Memory B cell (primary cell): ENCODE measurements at places on chromosomes 11 and 22.

GRCh38 chr22:21917959-21918261, 34.7 kb downstream of the PPM1F start:
- no peak for DNase-seq

GRCh38 chr11:64028398-64029115, 7.2 kb upstream of the FLRT1 start:
- DNase-seq: no peak

DNA sequence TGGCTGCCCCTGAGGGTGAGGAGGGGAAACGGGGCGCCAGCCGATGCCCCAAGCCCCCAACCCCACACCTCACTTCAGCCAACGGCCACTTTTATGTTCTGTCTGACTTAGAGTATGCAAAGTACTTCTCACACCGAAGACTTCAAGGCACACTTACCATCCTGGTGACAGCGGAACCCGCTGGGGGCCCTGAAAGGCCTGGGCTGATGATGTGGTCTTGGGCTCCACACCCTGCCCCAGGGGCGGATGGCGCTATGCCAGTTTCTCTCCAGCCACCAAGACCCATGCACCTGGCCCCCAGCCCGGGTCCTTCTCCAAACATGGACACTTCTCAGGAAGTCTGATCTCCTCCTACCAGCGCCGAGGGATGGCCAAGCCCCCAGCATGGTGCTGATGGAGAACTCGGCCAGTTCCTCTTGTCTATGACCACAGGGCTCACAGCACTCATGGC, 175.4 kb downstream of the CTTN start:
- DNase-seq: no peak

- DNase-seq: no peak
These were observed 43.6 kb downstream of the UVRAG start for GRCh38 chr11:75858613-75859012.

DNA sequence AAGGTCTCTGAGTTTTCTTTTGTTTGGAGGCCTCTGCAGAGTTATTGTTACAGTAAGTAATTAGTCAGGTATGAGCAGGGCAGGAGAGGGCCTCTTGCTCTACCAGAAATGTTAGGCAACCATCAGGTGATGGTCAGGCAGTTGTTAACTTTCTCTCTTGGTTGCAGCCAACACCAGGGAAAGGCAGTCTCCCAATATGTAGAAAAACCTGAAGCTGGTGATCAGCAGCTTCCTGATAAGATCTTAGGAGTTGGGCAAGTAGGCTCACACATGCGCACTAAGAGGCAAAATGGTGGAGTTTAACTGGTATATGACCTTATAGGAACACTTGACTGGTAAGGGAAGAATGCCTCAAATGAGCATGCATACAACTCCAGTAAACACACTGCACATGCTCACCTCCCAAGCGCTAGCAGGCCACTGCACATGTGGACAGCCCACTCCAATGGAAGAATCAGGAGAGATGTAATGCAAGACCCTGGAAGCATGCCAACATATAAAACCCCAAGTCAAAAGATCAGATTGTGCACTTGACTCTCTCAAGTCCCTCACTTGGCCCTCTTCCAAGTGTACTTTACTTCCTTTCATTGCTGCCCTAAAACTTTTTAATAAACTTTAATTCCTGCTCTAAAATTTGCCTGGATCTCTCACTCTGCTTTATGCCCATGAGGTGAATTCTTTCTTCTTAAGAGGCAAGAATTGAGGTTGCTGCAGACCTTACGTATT, 23.7 kb upstream of the SLC35F2 start:
- no peak for DNase-seq

GRCh38 chr11:11899401-11899800, 57.6 kb downstream of the USP47 start:
- DNase-seq: no peak

DNA sequence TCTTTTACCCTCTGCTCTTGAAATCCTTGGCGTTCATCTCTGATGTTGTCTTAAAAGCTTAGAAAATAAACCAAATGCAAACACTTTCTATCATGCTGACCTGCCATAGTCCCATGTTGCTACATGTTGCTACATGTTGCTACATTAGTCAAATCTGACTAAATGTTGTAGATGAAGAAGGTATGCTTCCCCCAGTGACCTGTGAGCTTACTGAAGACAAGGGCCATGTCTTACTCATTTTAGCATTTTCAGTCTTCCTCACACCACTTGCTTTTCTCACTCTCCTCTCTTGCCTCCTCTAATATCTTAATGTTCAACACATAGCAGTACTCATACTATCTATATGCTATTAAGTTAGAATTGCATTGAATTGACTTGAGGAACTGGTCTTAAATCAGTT, 346.4 kb upstream of the MTNR1B start:
- no peak for DNase-seq

- no peak for DNase-seq
These were observed 57.0 kb downstream of the BCR start for GRCh38 chr22:23237201-23237798.

DNA sequence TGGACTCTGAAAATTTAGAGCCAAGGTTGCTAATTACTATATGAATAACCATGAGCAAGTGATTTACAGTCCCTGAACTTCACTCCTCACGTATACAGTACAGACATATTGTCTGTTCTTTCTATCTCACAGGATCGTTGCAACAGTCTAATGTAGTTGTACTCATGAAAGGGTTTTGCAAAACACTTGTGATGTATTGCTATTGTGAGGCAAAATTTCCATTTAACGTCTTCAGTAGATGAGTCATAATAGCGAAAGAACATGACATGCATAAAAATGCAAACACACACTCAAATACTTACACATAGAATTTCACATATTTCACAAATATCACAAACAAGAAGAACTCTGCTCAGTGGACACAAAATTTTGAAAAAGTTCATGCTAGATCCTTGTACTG, 134.6 kb upstream of the TRPC6 start:
- DNase-seq: no peak

DNA sequence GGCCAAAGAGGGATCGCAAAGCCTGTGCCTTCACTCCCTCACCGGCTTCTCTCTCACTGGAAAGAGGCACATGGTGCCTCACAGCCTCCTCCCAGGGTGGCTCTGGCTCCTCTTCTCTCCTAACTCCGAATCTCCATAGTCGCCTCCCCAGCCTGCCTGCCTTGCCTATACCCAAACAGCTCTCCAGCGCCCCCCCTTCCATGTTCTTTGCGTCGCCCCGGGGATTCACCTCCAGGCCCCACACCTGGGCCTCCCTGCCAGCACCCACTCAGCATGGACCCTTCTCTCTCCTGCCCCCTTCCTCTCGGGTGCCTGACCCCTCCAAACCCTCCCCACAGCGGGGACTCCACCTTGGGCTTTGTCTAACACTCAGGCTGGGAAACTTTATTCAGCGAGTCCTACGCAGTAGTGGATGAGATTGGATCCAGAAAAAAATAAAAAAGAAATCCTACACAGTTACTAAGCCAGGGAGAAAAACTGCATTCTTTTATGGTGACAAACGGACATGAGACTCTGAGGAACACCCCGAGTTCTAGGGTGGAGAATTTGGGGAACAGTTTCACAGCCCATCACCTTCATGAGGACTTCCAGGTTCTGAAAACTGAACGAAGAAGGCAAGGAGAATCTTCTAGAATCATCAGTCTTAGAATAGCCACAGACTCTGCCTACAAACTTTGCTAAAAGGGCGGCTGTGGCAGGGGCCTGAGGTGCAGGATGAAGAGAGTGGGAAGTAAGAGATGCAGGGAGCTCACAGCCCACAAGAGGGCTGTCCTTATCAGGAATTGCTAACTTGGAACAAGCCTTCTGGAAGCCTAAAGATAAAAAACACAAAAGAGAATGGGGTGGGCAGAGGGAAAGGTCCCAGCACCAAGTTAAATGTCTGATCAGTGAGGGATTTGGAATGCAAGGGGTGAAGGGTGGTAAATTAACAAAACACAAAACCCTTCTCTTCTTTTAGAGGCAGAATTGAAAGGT, 5.3 kb downstream of the PPM1F start:
- no peak for DNase-seq
